Dermis microvascular lymphatic vessel endothelial cell (primary cell): ENCODE measurements at places on chromosomes 7 and 10. TPM values are rescaled to one million over a fixed set of nuclear protein-coding genes. Genes with fewer than 3 reads are reported as not detected.

C7orf57 gene
- under 0.01 TPM in 1 of 2 replicates, not detected in the other for total RNA-seq

PITX3 gene
- total RNA-seq, result not detected in 2 replicates

OR2A2 gene
- total RNA-seq, result not detected in 2 replicates

PRKG1 gene
- 0.64 and 2.7 TPM in 2 replicates for total RNA-seq

DNA sequence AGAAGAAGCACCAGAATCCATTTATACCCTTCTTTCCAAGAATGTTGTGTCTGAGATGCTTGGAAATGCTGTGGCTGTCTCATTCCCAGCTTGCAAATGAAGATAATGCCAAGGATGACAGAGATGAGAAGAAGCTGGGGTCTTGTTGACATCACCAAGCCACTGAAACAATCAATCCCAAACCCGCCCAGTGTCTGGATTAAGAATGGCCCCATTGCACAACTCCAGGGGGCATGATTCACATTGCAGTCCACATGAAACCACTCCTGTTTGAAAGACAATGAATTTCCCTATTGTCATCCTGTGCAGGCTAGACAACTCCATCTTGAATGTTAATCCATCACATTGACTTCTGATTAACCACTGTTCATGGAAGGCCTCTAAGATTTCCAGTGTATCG lies 28.6 kb downstream of the SORBS1 start:
- DNase-seq, result no peak

OPTN gene
- total RNA-seq, result 66.9 and 70.9 TPM in 2 replicates
